AG04449 (cell line): ENCODE measurements at places on chromosomes 5 and 9.

DNA sequence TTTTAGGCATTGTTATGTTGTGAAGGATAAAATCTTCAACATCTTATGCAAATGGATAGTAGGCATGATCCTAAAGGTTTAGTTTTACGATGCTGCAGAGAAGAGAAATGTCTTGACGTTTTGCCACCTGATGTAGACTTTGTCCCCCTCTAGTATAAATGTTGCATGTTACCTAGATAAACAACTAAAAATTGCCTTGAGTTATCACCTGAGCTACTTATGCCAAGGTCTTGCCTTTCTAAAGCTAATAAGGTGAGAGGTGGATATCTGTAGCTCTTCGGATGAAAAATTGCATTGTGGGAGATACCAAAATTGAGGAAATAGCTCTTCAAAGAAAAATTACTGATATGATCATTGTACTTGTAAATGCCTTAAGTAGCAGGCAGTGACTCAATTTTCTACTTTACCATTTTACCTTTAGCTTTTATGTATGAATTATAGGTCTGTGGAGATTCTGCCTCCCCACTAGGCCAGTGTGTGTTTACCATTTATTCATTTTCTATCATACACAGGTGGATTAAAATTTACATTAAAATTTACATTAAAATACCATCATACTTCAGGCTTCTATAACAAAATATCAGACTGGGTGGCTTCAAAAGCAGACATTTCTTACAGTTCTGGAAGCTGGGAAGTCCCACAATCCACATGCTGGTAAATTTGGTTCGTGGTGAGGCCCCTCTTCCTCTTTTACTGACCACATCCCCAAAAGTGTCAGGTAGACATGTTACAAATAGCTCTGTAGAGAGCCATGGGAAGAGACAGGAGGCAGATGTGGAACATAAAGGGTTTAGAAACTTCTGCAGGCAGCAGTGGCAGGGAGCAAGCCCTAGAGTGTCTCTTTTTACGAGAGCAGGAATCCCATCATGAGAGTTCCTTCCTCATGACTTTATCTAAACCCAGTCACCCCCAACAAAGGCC lies 100.7 kb upstream of the ERBIN start:
- DNase-seq: no peak

- DNase-seq: no peak
Observed at GRCh38 chr5:78592735-78593386, 55.7 kb downstream of the LHFPL2 start.

- DNase-seq: no peak
Observed at GRCh38 chr9:91809581-91810285, 140.3 kb downstream of the ROR2 start.

DNA sequence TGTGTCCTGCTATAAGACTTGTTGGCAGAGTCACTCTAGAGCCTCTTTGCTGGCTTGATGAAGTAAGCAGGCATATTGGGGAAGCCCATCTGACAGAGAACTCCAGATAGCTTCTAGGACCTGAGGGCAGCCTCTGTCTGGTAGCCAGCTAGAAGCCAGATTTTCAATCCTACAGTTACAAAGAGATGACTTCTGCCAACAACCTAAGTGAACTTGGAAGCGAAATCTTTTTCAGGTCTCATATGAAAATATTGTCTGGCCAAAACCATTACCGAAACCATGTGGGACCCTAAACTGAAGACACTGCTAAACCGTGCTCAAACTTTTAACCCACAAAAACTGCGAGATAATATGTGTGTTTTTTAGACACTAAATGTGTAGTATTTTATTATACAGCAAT lies 140.9 kb downstream of the MRPS30 start:
- no peak for DNase-seq

- peak; percentile 28 for DNase-seq
Observed at GRCh38 chr5:172559004-172559932, 81.8 kb upstream of the NEURL1B start.

DNA sequence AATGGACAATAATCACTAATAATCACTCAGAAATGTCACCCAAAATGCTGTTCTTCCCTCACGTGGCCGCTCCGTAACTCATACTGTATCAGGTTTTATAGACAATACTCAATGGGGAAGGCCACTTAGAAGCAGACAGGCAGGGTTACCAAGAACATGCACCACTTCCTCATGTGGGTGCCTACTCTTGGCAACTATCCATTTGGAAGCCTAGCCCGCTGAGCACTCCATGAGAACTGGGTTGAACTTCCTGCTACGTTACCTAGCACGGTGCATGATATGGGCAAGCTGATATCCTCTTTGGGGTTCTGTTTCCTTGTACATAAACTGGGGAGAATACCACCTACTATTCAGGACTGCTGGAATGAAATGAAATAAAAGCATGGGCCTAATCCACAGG lies 14.3 kb downstream of the DAP start:
- DNase-seq: no peak

- no peak for DNase-seq
Observed at GRCh38 chr9:20619487-20620200, 2.7 kb downstream of the MLLT3 start.

DNA sequence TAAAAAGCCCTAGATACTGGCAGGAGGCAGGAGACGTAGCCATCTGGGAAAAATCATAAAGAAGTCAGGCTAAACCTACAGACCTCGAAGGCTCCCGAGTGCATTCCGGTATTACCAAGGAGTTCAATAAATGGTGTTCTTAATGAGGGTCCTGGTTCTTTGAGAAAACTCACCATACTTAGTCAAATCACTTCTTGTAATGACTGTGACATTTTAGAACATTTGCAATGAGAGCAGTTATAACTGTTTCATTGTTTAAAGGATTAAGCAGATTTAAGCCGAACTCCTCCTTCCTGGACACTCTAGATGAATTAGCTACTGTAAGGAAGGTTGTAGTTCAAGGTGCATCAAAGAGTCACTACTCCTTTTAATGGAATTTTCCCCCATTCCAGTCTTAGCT lies 67.8 kb downstream of the EFNA5 start:
- DNase-seq: no peak

- DNase-seq: no peak
Observed at GRCh38 chr5:79521156-79521555, 7.2 kb upstream of the HOMER1 start.

DNA sequence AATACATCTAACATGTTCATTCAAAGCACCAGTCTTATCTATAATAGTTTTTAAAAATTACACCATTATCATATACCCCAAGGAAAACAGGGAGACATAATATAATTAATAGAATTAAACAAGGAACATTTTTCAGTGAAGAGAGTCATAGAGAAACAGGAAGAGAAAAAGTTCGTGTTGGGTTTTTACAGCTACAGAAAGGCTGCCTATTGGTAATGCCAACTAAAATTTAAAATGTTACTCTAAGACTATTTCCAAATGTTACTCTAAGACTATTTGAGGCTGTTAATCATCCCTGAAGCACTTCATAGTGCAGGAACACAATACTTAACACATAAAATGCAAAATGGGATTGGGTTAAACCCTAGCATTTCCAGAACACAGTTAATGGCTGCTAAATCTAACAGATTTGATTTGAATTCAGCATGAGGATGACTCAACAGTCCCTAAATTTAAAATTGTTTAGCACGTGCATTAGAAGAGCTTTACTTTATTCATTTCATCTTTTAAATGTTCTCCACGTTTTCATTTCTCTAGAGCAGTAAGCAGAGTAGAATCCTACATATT lies 54.5 kb downstream of the OXCT1 start:
- DNase-seq: no peak

GRCh38 chr5:113354055-113354454 lies 80.7 kb downstream of the TSSK1B start:
- no peak for DNase-seq

DNA sequence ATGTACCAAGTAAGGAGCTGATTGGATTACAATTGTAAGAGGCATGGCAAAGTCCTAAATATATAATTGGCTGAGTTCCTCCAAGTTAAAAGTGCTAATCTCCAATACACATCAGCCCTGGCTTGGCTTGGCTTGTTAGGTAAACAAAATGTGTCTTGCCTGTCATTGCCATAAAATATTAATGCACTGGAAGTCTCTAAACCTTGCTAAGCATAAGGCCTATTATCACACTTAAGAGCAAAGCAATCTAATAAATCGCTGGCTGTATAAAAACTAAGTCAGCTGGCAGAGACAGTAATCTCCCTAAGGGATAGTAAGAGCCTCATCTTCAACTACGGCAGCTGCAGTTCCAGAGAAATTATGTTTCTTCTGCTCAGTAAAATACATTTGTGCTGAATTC lies 418.6 kb upstream of the GRAMD2B start:
- DNase-seq: no peak

- no peak for DNase-seq
Observed at GRCh38 chr5:85998656-85999055, 619.1 kb upstream of the COX7C start.

DNA sequence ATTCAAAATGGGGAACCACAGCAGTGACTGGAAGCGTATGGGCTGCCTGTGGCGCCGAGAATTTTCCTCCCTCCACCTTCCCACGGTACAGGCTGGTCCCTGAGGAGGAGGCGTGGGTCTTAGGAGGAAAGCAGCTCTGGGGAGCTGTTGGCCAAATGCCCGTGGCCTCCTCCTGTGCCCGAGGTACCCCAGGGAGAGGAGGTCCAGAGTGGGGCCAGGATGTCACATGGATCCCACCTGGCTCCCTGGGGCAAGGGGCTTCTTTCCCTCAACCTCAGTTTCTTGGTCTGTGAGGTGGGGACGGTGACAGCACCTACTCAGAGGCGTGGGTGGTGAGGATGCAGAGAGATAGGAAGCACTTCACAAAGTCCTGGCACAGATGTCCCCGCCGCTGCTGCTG lies 16.5 kb downstream of the PRRX2 start:
- DNase-seq: no peak

DNA sequence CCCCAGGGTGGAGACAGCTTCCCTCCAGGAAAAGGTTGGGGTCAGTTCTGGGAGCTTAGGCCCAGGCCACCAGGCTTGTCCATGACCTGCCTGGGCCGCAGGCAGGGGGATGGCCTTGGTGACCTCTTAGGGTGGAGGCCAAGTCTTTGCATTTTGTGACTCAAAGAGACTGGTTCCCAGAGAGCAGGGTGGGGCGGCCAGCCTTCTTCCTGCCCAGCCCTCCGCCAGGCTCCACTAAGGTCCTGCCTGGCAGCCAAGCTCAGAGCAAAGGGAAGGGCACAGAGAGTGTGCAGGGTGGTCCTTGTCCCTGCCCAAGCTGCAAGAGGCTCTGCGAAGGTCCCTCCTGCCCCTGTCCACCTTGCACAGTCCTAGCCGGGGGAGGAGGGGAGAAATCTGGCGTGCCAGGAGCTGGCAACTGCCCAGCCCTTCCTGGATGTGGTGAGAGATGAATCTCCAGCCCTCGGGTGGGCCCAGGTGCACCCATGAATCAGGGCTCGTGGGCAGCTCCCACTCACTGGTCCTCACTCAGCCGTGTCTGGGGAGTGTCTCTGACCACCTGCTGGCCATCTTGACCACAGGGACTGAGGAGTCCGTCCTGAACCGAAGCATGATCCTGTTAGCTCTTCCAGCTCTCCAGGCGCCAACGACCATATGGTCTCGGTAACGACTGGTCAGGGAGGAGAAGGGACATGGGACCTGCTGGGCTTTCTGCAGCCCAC lies 2.3 kb upstream of the PTGDS start:
- DNase-seq: no peak

- DNase-seq: no peak
Observed at GRCh38 chr5:61416420-61416819, 84.4 kb downstream of the ZSWIM6 start.

GRCh38 chr9:35114840-35115628 lies 628 bp downstream of the ATOSB start:
- no peak for DNase-seq

DNA sequence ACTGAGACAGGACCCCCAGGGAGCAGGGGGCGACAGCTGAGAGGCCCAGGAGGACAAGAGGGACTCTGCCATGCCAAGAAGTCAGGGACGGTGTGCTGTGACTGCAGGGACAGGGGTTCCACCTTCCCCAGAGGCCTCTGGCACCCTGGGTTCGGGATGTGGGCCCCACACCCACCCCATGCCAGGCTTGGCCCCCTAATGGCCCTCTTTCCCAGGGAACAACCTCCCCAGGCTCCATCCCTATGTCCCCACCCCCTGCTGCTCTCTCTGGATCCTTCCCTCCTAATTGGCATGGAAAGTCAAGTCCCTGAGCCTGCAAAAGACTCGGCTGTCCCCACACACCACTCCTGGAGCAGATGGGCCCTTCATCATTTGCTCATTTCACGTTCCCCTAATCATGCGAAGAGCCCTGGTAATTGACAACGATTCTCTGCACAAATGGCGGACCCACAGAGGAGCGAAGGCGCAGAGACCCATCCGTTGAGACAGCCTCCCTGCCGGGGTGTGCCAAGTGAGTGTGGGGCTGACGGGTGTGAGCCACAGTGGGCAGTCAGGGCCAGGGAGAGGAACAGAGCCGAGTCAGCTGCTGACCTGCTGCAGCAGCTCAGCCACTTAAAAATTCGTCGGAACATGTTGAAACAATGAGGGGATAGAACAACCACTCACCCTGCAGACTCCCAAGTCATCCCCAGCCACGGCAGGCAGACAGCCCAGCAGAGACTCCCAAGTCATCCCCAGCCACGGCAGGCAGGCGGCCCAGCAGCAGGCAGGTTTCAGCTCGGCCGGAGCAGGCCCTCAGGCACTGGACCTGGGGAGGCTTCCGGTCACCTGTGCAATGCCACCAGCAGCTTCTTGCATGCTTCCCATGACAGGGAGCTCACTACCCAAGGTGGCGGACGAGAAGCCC lies 109.0 kb downstream of the VAV2 start:
- no peak for DNase-seq

DNA sequence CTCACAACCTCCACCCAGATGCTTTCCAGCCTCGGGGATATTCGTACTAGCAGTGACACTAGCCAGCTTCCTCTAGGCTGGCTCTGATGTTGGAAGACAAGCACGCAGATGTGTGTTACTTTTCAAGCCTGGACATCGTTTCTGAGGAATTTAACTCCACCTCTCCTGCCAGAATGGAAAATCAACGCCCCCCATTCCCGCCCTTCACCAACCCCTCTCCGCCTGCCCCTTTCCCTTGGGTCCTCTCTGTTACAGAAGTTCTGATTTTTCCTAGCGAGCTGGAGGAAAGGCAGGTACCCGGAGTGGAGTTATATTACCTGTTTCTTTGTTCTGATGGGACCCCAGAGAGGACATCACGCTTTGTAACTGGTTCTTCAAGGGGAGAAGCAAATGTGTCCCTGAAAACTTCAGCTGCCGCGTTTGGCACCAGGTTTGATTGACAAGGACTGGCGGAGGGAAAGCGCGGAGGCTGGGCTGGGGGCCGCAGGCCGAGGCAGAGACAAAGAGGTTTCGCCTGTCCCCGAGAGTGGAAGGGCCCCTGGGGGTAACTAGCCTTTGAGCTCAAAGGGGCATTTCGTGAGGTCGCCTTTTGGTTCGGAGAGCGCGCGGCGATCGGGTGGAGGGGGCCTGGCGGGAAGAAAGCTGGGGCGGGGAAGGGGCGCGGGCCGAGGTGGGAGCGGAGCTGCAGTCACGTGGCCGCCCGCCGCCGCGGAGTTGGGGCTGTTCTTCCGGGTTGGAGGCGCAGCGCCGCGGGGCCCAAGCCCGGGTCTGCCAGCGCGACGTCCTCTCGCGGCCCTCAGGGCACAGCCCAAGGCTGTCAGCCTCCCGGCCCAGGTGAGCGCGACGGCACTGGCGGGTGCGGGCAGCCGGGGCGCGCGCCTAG lies at the start of gene NNT:
Gene NNT (plus strand): TSS at position 720 of the 883 bp plus-strand sequence. CDS start 6,016 bp downstream, outside the sequence.
- no peak for DNase-seq
